ENCODE measurements at places on chromosomes 11 and 22.

DNA sequence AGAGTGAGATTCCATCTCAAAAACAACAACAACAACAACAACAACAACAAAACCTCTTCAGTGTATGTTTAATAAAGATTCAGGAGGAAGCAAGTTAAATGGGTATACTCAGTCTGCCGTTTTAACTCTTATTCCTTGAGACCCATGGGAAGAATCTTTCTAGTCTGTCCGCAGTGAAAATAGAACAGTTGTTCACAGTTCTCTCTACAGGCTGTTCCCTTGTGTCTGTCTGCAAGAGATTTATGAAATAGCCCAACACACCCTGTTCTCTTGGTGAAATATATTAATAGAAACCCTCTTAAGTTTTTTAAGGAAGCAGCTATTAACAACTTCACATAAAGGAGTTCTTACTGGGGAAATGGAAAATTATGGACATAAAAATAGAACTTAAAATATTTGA is 682.2 kb upstream of the RAG2 start:
- no peak for DNase-seq

DNA sequence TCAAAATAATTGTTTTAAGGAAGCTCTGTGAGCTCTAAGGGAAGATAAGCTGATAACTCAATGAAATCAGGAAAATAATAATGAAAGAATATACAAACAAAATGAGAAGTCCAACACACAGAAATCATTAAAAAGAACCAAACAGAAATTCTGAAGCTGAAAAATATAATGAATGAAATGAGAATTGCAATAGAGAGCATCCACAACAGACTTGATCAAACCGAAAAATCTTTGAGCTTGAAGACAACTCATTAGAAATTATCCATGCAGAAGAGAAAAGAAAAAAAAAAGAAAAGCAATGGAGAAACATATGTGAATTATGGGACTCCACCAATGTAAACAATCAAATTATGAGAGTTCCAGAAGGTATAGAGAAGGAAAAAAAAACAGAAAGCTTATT is 101.0 kb downstream of the BBOX1 start:
- no peak for DNase-seq

DNA sequence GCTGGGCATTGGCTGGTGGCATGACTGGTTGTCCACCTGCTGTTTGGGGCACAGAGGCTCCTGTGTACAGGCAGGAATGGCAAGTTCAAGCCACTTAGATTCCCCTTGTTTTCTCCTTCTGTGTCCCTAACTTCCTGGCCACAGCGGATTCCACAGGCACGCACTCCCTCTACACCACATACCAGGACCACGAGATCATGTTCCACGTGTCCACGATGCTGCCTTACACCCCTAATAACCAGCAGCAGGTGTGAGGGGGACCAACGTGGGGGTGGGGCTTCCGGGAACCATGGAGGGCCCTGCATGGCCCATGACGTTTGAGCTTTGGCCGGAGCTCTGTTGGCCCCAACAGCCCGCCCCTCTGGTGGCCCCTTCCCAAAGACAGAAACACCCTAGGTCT is 7.8 kb downstream of the SIPA1 start:
- DNase-seq: no peak

- no peak for DNase-seq
These were observed 5.6 kb downstream of the NECTIN1 start for GRCh38 chr11:119723243-119723951.

DNA sequence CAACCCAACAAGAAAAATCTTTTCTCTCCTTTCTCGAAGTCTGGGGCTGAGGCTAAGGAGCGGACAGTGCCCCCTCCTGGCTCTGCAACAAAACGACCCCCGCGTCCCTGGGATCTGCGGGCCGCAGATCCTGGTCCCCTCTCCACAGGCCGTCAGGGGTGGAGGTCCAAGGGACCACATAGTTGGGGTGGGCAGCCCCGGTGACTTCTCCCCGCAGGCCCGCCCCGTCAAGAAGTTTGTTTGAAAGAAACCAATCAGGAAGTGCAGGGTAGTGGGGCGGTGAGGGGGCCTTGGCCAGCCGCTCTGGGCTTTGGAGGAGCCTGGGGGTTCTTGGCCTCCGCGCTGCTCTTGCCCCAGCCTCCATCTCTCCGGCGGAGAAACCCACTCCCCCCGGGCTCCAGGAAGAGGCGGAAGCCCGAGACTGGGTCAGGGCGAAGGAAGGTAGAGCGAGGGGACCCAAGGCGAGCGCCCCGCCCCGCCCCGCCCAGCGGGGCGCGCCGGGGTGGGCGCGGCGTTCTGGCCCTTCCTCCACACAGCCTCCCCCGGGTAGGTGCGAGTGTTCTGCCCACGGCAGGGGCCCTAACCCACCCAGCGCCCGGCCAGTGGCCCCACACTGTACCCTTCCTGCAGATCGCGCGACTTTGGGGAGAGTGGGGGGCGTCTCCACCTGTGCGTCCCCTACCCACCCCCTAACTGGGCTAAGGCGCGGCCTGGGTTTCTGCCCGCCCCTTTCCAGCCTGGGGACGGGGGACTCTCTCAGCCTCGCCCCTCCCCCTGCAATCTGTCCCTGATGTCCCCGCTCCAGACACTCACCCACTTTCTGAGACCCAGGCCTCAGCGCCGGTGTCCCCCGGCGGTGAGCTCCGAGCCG is 1.3 kb downstream of the TP53I11 start:
- DNase-seq: no peak

DNA sequence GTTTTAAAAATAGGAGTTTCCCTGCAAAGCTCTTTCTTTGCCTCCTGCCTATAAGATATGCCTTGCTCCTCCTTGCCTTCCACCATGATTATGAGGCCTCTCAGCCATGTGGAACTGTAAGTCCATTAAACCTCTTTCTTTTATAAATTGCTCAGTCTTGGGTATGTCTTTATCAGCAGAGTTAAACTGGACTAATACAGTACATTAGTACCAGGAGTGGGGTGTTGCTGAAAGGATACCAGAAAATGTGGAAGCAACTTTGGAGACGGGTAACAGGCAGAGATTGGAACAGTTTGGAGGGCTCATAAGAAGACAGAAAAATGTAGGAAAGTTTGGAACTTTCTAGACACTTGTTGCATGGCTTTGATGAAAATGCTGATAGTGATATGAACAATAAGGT is 709.9 kb downstream of the LUZP2 start:
- no peak for DNase-seq

Measured in smooth muscle cell of the brain vasculature (primary cell).